ENCODE measurements at places on chromosomes 1 and 21. TPM values are rescaled to one million over a fixed set of nuclear protein-coding genes. Genes with fewer than 3 reads are reported as not detected.

Gene AGBL4
- 0.44 TPM for total RNA-seq

Gene SLC35F3
- 2.0 TPM for total RNA-seq

Gene NTMT2
- not detected for total RNA-seq

- DNase-seq: no peak
- H3K4me3 ChIP-seq: no peak overlapping the region
- no peaks in the 10 kb centered on the region for H3K36me3 ChIP-seq
- H3K4me1 ChIP-seq: no peaks in the 10 kb centered on the region
Observed at GRCh38 chr1:19656134-19656779, 8.4 kb upstream of the HTR6 start.

- DNase-seq: no peak
- no peaks in the 10 kb centered on the region for H3K36me3 ChIP-seq
- H3K4me3 ChIP-seq: peak overlapping the region; percentile 18
- no peaks in the 10 kb centered on the region for H3K4me1 ChIP-seq
Observed at GRCh38 chr1:13583966-13584791, 547 bp downstream of the PDPN start.

GRCh38 chr1:230166366-230167132 lies 99.5 kb downstream of the GALNT2 start:
- H3K36me3 ChIP-seq: no peaks in the 10 kb centered on the region
- no peaks in the 10 kb centered on the region for H3K27me3 ChIP-seq
- peaks cover 35% of the 10 kb centered on the region for H3K4me1 ChIP-seq
- no peak for DNase-seq
- no peak overlapping the region for H3K27ac ChIP-seq
- H3K4me3 ChIP-seq: no peak overlapping the region

- H3K27ac ChIP-seq: no peak overlapping the region
- peaks cover 14% of the 10 kb centered on the region for H3K36me3 ChIP-seq
- DNase-seq: no peak
- H3K4me3 ChIP-seq: no peak overlapping the region
- H3K27me3 ChIP-seq: no peaks in the 10 kb centered on the region
- H3K4me1 ChIP-seq: no peaks in the 10 kb centered on the region
Observed at GRCh38 chr1:46407636-46408035, 13.5 kb downstream of the FAAH start.

DNA sequence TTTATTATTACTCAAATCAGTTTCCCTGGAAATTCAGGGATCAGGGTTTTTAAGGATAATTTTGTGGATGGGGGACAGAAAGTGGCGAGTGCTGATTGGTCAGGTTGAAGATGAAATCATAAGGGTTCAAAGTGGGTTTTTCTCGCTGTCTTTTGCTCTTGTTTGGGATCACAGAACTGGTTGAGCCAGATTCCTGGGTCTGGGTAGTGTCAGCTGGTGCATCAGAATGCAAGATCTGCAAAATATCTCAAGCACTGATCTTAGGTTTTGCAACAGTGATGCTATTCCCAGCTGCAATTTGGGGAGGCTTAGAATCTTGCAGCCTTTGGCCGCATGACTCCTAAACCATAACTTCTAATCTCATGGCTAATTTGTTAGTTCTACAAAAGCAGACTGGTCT lies 9.3 kb downstream of the CHI3L2 start:
- H3K4me3 ChIP-seq: no peak overlapping the region
- no peaks in the 10 kb centered on the region for H3K36me3 ChIP-seq
- no peak overlapping the region for H3K27ac ChIP-seq
- H3K4me1 ChIP-seq: no peaks in the 10 kb centered on the region

GRCh38 chr1:179865377-179865776 lies 12.2 kb downstream of the TOR1AIP2 start:
- no peak overlapping the region for H3K4me3 ChIP-seq
- H3K27me3 ChIP-seq: no peaks in the 10 kb centered on the region
- peaks cover 4% of the 10 kb centered on the region for H3K4me1 ChIP-seq
- peaks cover 37% of the 10 kb centered on the region for H3K36me3 ChIP-seq
- H3K27ac ChIP-seq: no peak overlapping the region

DNA sequence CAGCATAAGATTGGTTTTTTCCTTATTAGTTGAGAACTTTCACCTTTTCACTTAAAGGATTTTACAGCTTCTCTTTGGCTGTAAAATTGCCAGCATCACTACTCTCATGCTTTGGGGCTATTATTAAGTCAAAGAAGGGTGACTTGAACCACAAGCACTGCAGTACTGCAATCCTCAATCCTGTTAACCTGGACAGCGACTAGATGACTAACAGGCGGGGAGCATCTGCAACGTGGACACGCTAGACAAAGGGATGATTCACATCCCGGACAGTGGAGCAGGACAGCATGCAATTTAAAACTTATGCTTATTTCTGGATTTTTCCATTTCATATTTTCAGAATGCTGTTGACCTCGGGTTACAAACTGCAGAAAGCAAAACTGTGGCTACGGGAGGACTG lies 8.1 kb downstream of the ARV1 start:
- no peaks in the 10 kb centered on the region for H3K36me3 ChIP-seq
- H3K27me3 ChIP-seq: no peaks in the 10 kb centered on the region
- no peak for DNase-seq
- H3K27ac ChIP-seq: no peak overlapping the region
- H3K4me1 ChIP-seq: peaks cover 10% of the 10 kb centered on the region

GRCh38 chr1:224548676-224549075 lies 67.4 kb upstream of the CNIH3 start:
- no peak overlapping the region for H3K4me3 ChIP-seq
- no peaks in the 10 kb centered on the region for H3K36me3 ChIP-seq
- no peak for DNase-seq
- H3K4me1 ChIP-seq: no peaks in the 10 kb centered on the region

Data from pancreas (tissue), 10 donors.